ENCODE measurements at places on chromosomes 7 and 10.
A peak's percentile ranks its signal among the peaks of the same experiment; 100 is the strongest.

- no peak for DNase-seq
Measured at GRCh38 chr7:24637706-24638105, 64.5 kb downstream of the PALS2 start.

DNA sequence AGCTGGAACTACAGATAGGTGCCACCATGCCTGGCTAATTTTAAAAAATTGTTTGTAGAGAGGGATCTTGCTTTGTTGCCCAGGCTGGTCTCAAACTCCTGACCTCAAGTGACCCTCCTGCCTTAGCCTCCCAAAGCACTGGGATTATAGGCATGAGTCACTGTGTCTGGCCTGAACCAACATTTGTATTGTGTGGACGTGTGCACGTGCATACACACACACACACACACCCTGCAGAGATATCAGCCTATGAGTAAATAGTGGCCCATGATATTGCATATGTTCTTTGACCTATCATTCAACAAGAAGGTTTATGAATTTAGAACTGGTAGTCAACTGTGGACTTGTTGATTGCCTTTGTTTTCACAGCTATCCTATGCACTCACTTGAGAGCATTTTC is 161.6 kb downstream of the BAMBI start:
- DNase-seq: no peak

DNA sequence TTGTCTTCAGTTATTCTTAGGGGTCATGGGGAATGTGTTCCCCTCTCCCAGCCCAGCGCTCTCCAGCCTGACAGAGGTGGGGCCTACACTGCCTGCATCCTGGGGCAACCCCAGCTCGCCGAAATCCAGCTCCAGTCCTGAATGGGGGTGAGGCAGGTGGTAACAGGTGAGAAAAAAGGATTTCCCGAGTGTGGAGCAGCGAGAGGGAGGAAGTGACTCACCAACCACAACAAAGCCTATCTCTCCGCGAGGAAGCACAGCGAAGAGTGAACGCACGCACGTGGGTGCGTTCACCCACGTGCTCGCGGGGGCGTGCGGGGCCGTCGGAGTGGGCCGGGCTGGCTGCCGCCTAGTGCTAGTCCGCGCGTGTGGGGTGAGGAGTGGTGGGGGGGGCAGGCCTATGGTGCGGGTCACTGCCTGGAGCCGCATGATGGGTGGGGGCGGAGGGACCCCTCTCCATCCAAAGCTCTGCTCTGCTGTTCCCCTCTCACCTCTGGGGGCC is 855 bp upstream of the PALD1 start:
- DNase-seq: no peak

- DNase-seq: no peak
Measured at GRCh38 chr10:35940141-35941041, 298.3 kb upstream of the FZD8 start.

GRCh38 chr7:130352194-130353074 is 7.8 kb downstream of the CPA5 start:
- DNase-seq: no peak

DNA sequence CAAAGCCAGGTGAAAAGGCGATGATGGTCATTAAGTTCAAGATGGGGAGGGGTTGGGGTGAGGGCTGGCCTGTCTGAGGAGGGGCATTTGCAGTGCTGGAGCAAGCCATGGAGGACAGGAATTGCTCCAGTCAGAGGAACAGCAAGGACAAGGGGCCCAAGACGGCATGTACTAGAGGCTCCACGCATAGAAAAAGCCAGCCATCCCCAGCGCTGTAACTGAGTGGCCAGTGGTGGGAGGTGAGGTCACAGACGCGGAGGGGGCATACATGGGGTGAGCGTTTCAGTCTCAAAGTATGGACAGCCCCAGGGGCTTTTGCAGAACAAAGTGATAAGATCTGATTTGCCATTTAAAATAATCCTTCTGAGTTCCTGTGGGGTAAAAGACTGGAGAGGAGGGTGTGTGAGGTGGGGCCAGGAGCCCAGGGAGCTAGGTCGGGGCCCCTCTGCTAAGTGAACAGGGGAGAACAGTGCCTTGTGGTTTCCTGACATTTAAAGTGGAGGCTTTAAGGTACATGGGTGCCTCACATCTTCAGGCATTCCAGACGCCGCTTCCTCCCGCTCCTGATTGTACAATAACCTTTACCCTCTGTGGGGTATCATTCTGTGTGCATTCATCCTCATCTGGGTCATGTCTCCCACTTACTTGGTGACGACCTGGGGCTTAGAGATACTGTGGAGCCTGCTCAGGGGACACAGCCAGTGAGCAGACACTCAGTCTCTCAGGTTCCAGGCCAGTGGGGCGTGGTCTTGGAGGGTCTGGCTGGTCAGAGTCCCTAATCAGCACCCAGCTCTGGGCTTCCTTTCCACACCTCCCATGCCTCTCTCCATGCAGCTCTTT is 105.6 kb upstream of the GPR26 start:
- DNase-seq: no peak

DNA sequence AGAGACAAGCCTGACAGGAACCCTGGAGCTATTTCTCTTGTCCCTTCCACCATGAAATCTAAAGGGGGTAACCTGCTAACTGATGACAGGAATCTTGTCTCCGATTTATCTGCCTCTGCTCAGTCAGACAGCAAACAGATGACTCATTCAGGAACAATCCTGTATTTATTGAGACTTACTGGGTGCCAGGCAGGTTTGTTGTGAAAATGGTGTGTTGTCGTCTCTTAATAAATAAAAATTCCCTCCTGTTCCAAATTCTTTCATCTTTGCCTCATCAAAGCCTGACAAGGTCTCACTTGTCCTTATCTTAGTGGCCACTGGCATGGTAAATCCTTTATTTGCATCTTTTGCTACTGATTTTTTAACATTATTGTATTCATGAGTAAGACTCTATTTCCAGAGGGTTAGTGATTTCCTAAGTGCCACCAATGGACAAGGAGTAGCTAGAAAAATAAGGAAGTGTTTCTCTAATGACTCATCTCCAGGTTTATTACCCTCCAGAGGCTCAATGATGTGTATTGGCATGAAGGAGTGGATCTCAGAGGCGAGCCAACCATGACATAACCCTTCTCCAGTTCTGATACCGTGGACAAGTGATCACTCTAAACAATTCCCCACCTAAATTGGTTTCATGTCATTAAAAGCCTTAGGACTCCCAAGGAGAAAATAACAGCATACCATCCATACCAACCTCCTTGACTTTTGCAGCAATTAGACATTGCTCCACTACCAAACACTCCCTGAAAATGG is 724.0 kb downstream of the GRID1 start:
- DNase-seq: no peak

DNA sequence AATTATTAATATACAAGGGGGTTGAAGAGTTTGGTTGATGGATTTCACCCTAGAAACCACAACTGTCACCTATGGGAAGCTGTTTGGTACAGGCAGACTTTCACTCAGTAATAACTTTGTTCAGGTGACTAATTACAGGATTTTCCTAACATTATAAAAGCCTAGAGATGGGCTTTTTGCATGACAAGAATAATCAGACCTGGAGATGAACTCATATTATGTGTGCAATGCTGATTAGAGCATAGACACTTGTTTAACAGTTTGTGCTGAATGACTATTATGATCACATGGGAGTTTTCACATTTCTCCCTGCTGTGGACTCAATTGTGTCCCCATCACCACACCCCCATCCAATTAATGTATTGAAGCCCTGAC is 90.2 kb upstream of the STEAP4 start:
- DNase-seq: no peak

DNA sequence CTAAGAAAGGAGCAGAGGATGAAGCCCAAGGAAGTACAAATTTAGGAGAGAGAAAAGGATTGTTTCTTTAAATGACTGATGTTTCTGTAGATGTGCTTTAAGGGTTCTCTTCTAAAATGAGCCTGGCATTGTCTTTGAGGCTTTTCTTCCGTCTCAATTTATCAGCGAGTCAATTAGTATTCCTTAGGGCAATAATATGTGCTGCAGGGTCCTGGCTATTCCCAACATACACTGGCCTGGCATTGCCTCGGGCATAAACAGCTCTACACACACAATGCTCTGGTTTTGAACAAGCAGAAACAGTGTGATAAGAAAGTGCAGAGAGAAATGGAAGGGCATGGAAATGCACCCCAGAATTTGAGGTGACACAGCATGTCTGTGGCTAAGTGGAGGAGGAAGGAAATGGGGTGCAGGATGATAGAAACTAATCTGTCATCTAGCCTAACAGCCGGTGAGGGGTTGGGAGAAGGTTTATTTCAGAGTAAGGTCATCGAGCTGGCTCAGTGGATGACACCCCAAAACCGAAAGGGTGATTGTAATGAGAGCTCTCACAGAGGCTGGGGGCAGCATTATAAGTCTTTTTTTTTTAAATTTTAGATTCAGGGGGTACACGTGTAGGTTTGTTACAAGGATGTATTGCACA is 67.5 kb upstream of the ARHGAP21 start:
- no peak for DNase-seq

GRCh38 chr7:131536361-131536849 is 20.0 kb downstream of the PODXL start:
- no peak for DNase-seq

DNA sequence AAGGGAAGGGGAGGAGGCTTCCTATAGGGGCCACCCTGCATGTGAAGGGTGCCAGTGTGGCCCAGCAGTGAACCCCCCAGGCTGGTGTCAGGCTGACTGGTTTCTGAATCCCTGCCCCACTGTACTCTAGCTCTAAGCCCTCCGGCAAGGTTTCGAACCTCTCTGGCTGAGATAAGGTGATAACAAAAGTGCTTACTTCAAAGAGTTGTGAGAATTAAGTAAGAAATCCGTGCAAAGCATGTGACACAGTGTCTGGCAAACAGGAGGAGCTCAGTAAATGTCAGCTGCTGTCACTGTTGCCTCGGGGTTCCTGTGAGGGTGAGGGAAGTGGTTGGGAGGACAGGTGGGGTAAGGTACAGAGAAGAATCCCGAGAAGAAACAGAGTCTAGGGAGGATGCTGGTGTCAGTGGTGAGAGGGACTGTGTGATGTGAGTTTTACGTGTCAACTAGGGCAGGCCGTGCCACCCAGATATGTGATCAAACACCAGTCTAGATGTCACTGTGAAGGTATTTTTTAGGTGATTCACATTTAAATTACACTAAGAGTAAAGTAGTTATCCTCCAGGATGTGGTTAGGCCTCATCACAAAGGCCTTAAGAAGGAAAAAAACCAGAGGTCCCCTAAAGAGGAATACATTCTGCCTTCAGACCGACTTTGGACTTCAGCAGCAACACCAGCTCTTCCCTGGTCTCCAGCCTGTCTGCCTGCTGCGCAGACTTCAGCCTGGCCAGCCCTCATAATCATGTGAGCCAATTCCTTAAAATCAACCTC is 64.4 kb downstream of the BPGM start:
- DNase-seq: peak; percentile 44

GRCh38 chr7:134873253-134873652 is 93.8 kb downstream of the CALD1 start:
- no peak for DNase-seq

- DNase-seq: no peak
Measured at GRCh38 chr7:45682836-45683555, 108.8 kb downstream of the ADCY1 start.

DNA sequence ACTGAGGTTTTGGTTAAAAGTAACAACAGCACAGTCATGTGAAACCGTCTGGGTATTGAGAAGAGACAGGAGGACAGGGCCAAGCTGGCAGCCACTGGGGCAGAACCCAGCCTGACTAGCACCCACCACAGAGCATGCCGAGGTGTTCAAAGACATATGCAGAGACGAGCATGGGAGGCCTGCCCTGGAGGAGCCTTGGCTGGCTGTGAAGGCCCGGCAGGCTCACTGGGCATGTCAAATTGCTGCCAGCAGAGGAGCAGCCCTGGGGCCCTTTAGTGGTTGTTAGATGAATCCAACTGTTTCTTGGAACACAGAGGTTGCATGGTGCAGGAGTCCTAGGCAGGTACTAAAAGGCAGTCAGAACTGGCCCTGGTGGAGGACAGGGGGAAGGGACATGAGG is 5.0 kb upstream of the GDF2 start:
- no peak for DNase-seq

- no peak for DNase-seq
Measured at GRCh38 chr10:71819441-71819861, 31.6 kb downstream of the PSAP start.

GRCh38 chr7:55965100-55965470 is 700 bp downstream of the NIPSNAP2 start:
- peak; percentile 24 for DNase-seq

DNA sequence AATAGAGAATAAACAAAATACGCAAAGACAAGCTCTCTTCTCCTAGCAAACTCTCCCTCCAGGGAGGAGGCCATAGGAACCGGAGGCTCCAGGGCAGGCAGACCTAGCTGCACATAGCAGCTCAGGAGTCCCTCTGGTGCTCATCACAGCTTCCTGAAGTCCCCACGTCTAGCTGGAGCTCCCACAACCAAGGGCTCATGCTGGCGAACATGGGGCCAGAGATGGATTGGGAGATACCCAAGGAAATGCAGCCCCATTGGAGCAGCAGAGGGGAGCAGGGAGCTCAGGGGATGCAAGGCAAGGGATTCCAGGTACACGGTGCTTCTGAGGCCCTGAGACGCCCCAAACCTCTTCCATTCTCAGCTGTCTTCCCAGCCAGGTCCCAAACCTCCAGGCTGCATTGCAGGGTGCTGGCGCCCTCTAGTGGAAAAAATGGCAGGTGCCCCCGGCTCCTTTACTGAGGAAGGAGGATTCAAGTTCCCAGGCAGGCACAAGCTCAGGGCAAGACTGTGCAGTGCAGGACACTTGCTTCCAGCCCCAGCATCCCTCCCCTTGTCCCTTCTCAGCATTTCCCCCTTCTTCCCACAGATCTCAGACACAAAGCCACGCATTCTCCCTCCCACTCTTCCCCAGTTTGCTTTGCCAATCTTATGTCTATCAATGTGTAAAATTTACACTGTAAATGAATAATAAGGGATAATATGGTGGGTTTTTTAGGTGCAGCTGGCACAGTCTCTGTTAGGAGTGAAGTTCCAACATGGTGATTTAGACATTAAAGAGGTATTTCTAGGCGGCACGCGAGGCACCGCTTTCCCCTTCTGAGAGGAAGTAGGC is 46.2 kb downstream of the GPAM start:
- DNase-seq: peak; percentile 39

Measured in activated naive CD4-positive, alpha-beta T cell (primary cell).